ENCODE measurements at places on chromosomes 3 and 15. TPM values are rescaled to one million over a fixed set of nuclear protein-coding genes. Genes with fewer than 3 reads are reported as not detected.
A peak's percentile ranks its signal among the peaks of the same experiment; 100 is the strongest.

- no peak for DNase-seq
Measured at GRCh38 chr15:54364961-54365360, 386.7 kb downstream of the UNC13C start.

GRCh38 chr3:170699158-170700053 is 113.5 kb upstream of the SLC7A14 start:
- DNase-seq, result no peak

DNA sequence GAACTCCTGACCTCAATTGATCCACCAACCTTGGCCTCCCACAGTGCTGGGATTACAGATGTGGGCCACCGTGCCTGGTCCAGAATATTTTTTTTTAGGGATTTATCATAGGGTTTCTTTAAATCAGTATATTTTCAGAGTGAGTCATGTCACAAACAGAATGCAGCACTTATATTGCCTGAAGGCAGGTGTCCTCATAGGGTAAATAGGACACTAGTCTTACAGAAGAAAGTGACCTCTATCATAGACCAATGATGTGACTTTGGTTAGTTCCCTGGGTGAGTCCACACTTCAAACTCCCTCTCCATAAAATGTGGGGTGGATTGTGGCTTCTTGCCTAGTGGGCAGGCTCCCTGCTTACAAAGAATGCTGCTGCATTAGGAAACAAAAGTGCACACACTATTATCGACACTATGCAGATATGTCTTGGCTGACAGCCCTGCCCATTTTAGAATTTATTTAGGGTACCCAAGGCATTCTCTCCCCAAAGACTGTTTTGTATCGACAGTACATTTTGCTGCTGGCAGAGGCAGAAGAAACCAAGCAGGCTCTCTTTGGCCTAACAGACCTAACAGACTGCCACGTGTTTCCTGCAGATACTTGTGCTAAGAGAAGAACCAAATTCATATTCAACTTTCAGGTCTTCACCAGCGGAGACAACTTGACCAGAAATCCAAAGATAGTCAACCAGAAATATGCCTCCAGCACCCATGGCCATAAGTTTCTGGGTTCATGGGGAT is 125.0 kb downstream of the MOBP start:
- DNase-seq, result no peak

GRCh38 chr3:139421040-139421439 is 31.6 kb upstream of the COPB2 start:
- no peak for DNase-seq

DNA sequence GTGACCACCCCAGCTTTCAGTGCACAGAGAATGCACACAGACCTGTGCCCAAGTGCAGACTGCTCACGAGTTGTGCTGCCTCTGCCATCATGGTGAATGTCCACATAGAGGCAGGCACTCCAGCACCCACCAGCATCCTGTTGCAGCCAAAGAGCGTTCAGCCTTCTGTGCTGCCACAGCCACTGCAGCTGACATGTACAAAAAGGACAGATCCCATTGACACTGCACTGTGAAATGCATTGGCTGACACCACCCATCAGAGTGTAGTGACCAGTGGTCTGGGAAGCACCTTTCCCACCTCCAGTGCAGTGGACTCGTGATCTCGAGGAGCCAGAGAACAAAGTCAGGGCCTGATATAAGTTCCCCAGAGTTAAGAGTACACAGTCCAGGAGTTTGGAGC is 260.3 kb downstream of the RAP2B start:
- DNase-seq, result no peak

GRCh38 chr15:96093063-96093462 is 237.4 kb upstream of the NR2F2 start:
- no peak for DNase-seq

- DNase-seq, result no peak
Measured at GRCh38 chr3:123678108-123678511, 93.3 kb upstream of the HACD2 start.

- no peak for DNase-seq
Measured at GRCh38 chr15:39462691-39463090, 118.2 kb upstream of the THBS1 start.

GRCh38 chr15:80550219-80550907 is 144.7 kb upstream of the ABHD17C start:
- no peak for DNase-seq

- DNase-seq, result no peak
Measured at GRCh38 chr3:186532598-186533072, 11.5 kb downstream of the CRYGS start.

GRCh38 chr3:13018043-13018451 is 55.2 kb downstream of the IQSEC1 start:
- DNase-seq, result peak; percentile 84

GRCh38 chr3:118618247-118619040 is 416.2 kb downstream of the IGSF11 start:
- DNase-seq, result no peak

- no peak for DNase-seq
Measured at GRCh38 chr15:89794627-89795241, 18.6 kb downstream of the MESP2 start.

- DNase-seq, result no peak
Measured at GRCh38 chr3:17806201-17806600, 63.8 kb upstream of the TBC1D5 start.

GRCh38 chr3:178159691-178160220 is 376.5 kb upstream of the KCNMB2 start:
- DNase-seq, result no peak

DNA sequence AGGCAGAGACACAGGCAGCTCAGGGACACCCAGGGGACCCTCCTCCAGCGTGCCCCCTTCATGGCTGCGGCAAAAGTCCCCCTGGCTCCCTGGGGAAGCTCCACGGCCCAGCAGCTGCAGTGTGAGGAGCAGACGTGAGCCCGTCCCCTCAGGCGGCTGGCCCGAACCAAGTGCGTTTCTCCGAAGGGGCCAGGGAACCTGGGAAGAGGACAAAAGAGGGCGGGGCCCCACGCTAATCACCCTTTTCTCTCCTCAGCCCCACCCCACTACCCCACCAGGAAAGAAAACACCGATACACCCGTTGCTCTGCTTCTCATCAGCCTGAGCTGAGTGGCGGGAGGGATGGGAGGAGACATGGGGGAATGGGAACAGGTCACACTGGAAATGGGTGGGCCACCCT is at the start of gene MUC4:
MUC4 (minus strand) TSS at position 174 of the 400 bp plus-strand sequence; CDS start at position 62, 112 bp downstream.
- DNase-seq, result peak; percentile 62

DNA sequence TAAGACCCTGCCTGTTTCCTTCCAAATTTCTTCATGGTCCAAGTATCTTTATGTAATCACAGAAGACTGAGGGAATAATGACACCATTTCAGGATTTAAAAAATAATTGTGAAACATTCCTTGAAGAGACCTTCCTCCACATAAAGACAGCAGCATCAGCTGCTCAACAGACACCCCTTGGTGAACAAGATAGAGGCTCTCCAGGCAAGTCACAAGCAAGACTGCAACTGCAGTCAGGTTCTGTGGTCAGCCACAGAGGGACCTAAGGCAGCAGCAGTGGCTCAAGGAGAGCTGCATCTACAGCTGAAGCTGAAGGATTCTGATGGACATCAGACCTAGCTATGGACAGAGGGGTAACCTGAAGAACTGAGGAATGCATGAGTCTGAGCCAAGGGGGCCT is 97.2 kb upstream of the C3orf80 start:
- no peak for DNase-seq

- no peak for DNase-seq
Measured at GRCh38 chr3:147656023-147656422, 246.9 kb downstream of the ZIC1 start.

DNA sequence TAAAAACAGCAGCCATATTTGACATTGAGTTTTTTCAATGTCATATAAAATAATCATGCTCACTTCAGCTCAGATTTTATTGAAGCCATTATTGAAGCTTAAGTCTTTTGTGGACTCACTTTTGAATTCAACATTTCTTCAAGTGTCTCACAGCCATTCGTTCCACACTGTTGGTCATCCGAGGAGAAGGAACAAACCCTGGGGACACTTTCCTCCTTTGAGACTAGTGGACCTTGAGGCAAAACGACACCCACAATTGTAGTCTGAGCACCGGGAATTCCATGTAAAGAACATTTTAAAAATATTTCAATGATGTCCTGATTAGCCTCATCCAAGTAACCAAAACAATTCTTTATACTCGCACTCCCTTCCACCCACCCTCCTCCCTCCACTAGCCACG is 174.7 kb downstream of the CD47 start:
- no peak for DNase-seq

DNA sequence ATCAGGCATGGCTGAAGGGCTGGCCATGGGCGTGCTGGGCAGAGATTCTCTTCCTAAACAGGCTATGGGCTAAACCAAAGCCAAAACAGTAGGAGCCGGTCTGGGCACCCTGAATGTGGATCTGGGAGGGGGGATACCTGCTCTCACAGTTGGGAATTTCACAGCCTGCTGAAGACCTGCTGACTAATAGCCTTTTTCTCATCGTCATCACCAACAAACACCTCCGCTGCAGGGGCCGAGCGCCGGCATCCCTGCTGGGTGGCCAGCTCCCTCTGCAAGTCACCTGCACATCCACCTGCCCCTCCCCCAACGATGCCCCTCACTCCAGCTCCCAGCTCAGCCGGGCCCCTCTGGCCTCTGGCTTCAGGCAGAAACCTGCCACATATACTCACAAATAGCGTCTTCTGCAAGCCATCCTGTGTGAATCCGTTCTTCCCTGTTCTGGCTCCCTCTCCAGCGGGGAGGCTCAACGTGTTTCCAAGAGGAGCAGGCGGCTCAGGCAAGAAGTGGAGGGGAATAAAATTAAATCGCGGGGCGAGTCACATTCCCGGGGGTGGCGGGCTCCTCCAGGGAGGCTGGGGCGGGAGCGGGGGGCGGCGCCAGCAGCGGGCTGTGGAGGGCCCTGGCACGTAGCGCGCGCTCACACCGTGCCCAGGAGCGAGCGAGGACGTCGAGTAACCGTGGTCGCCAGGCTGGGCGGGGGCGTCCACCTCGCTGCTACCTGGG is 466 bp downstream of the IQSEC1 start:
- no peak for DNase-seq

DNA sequence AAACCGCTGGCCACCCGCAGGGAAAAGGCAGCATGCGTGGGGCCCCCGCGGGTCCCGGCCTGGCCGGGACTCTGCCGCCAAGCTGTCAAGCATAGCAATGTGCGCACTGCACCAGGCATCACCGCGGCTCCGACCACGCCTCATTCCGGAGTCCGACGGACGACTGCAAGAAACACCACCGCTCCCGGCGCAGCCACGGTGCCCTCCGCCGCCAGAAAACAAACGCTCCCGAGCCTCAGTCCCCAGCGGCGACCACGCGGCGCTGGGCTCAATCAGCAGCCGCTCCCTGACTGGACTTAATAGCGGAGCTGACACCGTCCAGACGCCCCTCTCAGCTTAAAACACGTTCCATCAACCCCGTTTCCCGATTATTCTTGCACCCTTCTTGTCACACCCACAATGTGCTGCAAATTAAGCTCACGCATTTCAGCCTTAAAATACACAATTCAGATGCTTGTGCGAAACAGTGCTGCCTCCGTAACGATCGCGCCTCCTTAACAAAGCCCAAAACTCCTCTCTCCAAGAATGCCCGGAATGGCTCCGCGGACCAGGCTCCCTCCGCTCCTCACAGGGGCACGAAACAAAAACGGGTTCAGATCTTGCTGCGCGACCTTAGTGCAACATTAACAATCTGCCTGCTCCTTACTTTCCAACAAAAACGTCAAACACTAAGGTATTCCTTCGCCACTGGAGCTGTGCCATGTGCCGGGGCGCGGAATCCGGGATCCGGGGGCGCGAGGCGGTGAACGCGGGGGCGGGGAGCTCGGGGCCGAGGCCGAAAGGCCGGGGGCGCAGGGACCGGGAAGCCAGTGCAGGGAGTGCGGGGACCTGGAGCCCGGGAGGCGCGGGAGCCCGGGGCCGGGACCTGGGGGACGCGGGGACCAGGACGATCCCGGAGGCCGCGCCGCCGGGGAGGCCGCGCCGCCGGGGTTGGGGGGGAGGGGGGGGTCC is 655 bp downstream of the CYFIP1 start:
- peak; percentile 69 for DNase-seq

DNA sequence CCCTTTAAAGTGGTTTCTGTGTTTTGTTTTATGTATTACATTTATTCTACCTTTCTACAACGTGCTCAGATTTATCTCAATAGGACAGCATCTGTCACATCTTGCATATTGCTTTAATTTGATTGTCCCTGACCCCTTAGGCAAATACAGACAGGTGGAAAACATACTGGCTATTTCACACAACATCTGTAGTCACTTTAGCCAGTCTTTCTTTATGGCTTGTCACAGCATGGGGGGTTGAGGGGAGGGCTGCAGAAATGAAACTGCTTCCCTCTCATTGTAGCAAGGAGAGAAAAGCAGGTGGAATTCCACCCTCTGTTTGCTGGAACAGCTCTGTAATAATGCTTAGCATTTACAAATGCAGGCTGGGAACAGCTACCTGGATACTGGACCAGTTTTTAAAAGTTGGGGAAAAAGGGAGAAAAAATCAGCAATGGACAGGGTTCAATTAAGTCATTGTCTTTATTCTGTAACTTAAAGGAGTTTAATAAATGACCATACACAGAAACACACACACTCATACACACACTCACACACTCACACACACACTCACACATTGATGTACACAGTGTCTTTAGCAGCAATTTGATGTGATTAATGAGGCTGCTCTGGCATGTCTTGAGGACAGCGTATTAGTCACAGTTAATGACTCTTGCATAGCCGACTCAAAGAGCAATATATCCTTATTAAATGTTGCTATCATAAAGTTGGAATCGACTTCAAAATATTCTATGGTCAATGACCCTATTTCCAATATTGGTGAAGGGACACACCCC is 283.7 kb upstream of the GBE1 start:
- DNase-seq, result no peak

DNA sequence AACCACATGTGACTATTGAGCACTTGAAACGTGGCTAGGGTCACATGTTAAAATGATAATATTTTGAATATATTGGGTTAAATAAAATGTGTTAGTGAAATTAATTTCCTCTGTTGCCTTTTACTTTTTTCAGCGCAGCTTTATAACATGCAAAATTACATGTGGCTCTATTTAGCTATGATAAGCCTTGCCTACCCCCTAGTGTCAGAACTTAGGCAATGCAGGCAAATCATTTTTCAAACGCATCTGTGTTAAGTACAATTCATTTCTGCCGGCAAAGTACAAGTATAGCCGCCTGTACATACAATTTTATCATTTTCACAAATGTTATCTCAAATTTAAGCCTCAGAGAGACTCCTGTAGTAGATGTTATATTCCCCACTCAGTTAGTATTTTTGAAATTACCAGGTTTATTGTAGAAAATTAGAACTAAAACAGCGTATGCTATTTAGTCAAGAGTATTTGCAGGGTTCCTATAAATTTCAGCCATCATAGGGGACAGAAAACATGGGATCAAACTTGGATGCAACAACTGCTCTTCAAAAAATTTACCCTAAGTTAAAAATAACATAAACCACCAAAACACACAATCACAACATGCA is 56.1 kb downstream of the TAFA4 start:
- no peak for DNase-seq

GRCh38 chr15:92155934-92156333 is 237.7 kb upstream of the ST8SIA2 start:
- no peak for DNase-seq

Gene MLF1
- 16.8 TPM for total RNA-seq

Gene BFSP2
- not detected for total RNA-seq

Gene CDCP1
- 0.71 TPM for total RNA-seq

Gene RAB5A
- 81.8 TPM for total RNA-seq

Gene STX19
- total RNA-seq, result not detected

Gene PRR23B
- not detected for total RNA-seq

Gene MYLK
- total RNA-seq, result 4.3 TPM

Gene THRB
- 0.56 TPM for total RNA-seq

Measured in glutamatergic neuron (in vitro differentiated cells).